ENCODE measurements at places on chromosomes 1 and 21. TPM values are rescaled to one million over a fixed set of nuclear protein-coding genes. Genes with fewer than 3 reads are reported as not detected.

The RGS21 gene
- not detected for total RNA-seq

The KCNE1 gene
- total RNA-seq, result 13.6 TPM

The S1PR1 gene
- total RNA-seq, result 134 TPM

The WDR64 gene
- total RNA-seq, result not detected

The ZNF648 gene
- not detected for total RNA-seq

The ATP6V1G3 gene
- total RNA-seq, result not detected

The FNDC5 gene
- 1.5 TPM for total RNA-seq

- no peak for DNase-seq
Observed at GRCh38 chr1:17084787-17085186, 31.0 kb upstream of the SDHB start.

- no peak for DNase-seq
Observed at GRCh38 chr1:174110053-174110452, 49.3 kb upstream of the RABGAP1L start.

DNA sequence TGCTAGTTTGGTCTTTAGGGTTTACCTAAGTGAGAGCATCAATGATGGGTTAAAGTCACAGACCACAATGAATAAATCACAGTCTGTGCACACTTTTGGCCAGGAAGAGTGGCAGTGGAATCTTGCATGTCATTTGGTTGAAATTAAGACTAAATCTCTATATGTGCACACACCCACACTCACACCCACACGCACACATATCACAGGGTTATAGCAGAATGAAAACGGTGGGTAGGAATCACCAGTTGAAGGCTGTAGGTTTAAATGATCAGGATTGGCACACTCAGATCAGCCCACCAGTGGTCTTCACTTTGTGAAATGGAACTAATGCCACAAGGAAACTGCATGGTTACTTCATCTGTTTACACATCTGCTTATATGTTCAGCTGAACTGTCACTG lies 97.6 kb upstream of the ADAR start:
- no peak for DNase-seq

DNA sequence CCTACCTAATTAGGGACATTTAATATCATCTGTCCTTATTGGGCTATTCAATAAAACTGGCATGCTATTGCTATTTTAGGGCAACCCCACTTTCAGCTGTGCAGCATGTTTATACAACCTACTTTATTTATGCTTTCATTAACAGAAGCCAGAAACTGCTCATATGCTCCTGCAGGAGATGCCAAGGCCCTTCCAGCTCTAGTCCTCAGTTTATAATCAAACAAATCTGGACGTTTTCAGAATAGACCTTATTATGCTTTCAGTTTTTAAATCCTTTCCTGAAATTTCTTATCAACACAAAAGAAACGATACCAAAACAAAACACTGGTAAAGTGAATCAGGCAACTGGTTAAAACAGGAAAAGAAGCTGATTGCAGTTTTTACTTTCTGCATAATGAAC lies 53.2 kb downstream of the PTGS2 start:
- no peak for DNase-seq

DNA sequence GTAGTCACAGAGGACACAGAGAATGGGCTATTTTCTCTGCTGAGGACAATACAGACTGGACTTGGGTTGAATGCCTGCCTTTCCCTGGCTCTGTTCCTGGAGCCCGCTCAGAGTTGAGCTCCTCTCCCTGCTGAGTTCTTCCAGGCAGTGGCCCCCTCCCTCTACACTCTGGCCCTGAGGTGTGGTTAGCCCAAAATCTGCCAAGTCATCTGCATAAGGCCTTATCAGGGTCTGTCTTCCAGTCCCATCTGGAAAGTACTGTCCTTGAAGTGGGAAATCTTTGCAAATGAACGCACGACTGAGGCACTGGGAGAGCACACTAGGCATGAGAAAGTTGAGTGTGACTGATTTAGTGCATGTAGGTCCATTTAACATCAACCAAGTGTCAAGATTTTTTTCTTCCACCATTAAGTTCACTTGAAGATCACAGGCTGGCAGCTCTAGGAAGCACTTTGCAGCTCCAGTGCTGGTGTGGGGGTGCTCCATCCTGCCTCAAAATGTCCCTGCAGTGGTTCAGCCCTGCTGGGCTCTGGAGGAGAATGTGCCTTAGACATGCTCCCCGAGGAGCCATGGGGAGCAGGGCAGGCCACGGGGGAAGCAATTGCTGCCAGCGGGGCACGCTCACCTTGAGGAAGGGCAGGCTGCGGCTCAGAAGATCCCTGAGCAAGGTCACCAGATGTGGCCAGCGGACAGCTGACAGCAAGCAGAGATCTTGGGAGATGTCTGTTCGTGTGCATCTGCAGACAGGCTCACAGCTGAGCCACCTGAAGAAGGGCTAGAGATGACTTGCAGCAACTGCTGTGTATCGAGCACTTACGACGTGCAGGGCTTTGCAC lies 41.5 kb downstream of the IER5 start:
- DNase-seq, result no peak

DNA sequence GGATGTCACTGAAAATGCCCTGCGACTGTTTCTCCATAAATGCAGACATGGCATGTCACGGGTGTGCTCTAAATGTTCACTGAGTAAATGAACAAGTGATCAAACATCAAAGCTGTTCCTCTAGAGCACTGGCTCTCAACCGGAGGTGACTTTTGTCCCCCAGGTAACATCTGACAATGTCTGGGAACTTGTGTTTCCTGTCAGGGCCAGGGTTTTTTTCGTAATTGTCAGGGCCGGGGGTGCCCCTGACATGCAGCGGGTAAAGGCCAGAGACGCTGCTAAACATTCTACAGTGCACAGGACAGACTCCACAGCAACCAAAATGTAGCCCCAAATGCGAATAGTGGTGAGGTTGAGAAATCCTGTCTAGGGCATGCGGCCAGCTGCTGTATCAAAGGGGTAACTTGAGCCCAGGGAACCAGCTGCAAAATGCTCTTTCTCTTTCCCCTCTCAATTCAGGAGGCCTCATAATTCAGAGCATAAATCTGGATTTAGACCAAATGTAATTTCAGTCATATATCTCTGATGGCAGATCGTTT lies 2.0 kb downstream of the ALDH4A1 start:
- DNase-seq, result no peak

DNA sequence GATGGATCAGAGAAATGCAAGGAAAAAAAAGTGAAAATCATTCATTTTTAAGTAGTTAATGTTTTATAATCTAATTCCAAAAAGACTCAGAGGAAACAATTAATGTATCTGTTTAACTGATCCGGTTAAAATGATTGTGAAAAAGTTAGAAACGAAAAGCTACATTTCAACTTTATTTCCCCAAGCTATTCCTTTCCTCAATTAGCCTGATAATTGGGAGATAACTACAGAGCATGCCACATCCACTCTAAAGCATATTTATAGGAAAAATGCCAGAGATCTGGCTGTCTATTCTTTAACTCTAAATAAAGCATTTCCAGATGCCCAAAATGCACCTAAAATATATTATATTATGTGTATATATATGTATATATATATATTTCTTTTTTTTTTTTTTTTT lies 35.9 kb upstream of the XPR1 start:
- no peak for DNase-seq

GRCh38 chr1:44249543-44249942 lies 36.3 kb downstream of the DMAP1 start:
- no peak for DNase-seq

DNA sequence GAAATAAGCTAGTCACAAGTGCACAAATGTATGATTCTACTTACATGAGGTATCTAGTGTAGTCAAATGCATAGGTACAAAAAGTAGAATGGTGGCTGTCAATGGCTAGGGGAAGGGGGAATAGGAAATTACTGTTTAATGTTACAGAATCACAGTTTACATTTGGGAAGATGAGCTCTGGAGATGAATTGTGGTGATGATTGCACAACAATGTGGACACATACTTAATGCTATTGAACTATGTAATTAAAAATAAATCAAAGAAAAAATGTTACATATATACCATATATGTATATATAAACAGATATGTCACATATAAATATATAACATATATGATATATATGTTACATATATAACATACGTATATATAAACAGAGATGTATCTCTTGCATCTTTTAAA lies 39.4 kb downstream of the VAV3 start:
- no peak for DNase-seq

GRCh38 chr1:212713465-212714136 lies 14.0 kb upstream of the BATF3 start:
- DNase-seq, result no peak

DNA sequence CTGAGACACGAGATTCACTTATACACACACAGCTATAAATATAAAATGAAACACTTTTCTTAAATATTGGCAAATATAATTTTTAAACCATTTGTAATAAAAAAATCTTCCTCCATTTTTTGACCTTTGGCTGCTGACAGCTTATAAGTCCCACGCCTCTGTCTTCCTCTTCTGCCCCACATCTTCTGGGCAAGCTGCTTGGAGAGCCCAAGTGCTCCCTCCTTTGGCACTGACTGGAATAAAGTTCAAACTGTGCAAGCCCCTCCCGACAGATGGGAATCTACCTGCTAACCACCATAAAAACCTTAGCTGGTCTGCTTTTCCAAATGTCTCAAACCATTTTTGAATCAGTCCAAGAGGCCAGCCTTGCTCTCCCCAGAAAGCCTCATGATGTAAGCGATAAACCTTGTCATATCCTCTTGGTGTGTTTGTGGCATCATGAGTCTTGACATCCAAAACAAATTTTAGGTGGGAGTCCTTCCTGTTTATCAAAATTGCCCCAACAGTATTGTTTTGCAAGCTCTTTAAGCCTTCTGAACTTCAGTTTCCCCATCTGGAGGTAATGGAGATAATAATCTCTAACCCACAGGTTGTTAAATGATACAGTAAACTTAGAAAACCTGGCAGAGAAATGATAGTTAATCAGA lies 99.8 kb downstream of the SNX7 start:
- DNase-seq, result no peak

GRCh38 chr1:89143484-89143883 lies 17.6 kb upstream of the GBP2 start:
- no peak for DNase-seq

DNA sequence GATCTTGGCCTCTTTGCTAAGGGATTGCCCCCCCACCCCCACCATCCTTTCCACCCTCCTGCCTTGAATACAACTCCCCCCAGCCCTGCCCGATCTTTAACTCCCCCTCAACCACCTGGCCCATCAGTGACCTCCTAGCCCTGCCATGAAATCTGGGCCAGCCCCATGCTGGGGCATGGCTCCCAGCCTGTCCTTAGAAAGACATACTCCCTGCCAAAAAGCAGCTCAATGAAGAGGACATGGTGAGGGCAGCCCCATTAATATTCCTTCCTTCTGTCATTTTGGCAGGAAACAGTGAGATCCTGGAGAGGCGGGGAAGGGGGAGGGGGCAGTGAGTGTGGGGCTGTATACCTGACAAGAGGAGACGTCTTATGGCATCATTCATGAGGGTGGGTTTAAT lies 66.8 kb upstream of the DISP3 start:
- DNase-seq, result no peak

DNA sequence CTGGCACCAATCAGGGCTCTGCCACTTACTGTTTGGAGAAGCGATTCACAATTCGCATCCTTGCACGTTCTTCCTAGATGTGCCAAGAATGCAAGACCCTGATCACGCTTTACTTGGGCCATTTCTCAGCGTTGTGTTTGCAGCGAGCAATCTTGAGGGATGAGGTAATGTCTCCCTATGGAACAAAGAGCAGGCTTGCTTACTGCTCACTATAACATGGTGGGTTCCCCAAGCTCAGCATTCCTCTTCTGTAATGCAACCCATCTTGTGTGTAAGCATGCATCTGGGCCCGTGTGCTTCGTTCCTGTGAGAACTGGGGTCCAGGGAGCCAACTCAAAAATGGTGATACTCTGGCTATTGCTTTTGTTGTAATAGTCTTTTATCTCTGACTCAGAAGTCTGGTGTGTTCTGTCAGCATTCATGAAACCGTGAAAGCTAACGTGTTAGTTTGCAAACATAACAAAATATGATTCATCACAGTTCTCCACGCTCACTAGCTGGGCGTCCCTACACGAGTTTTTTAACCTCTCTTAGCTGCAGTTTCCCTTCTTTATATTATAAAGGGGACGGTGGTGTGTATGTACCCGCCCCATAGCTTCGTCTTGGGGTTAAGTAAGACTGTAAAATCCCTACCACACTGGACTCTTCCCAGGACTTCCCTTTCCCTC lies 33.3 kb downstream of the DNTTIP2 start:
- DNase-seq, result no peak

DNA sequence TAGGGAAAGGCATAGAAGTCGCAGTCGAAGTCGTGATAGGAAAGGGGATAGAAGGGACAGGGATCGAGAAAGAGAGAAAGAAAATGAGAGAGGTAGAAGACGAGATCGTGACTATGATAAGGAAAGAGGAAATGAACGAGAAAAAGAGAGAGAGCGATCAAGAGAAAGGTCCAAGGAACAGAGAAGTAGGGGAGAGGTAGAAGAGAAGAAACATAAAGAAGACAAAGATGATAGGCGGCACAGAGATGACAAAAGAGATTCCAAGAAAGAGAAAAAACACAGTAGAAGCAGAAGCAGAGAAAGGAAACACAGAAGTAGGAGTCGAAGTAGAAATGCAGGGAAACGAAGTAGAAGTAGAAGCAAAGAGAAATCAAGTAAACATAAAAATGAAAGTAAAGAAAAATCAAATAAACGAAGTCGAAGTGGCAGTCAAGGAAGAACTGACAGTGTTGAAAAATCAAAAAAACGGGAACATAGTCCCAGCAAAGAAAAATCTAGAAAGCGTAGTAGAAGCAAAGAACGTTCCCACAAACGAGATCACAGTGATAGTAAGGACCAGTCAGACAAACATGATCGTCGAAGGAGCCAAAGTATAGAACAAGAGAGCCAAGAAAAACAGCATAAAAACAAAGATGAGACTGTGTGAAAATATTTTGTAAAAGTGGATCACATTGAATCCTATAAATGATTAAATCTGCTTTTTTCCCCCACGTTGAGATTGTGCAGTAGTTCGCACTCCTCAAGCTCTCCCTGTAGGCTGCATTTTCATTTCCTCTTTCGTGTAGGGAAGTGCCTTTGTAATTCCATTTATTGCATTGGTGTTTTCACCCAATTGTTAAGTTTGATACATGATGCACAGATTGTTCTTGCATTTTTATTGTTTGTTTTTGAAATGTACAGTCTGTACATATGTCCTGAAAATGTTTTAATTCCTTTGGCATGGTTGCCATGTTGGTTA lies 7.5 kb downstream of the PRPF38B start:
- no peak for DNase-seq

DNA sequence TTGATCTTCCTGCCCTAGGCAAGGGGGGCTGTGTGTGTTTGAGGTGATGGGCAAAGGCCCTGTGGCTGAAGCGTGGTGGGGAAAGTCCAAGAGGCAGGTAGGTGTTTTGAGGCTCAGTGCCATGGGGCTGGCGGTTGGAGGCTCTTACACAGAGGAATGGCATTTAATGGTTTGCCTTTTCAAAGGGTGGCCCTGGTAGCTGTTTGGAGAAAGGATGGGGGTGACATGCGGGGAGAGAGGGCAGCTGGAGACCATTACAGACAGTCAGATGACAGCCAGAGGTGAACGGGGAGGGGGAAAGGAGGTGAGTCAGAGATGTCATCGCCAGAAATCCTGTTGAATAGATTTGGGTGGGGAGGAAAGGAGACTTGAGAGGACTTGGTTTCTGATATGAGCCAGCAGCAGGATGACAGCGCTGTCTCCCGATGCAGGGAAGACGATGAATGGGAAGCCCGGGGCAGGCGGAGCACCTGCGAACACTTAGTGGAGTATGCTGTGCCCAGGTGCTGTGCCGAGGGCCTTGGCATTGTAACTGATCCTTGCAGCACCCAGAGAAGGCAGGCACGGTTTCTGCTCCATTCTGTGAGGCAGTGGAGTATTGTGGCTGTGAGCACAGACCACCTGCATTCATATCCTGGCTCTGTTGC lies 56.3 kb downstream of the MAN1C1 start:
- no peak for DNase-seq

Measured in upper lobe of right lung (tissue), 1 donor.